ENCODE measurements at places on chromosomes 4 and X.
A peak's percentile ranks its signal among the peaks of the same experiment; 100 is the strongest.

- DNase-seq = no peak
Measured at GRCh38 chrX:153491351-153491914, 3.3 kb upstream of the BGN start.

- DNase-seq = no peak
Measured at GRCh38 chr4:139461022-139461628, 7.2 kb downstream of the RAB33B start.

DNA sequence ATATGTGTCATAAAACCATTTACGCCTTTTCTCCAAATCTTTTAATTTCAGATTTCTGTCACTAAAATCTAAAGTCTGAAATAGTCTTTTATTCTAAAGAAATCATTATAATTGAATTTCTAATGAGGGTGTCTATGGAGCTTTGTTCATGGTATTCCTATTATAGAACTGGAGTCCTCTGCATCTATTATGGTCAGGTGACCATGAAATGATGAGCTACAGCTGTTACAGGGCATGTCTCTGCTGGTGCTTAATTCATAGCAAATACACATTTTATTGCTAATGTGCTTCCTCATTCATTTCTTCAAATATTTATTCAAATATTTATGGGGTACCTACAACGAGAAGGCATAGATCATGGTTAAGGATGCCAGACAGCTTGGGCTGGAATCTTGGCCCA, 126.1 kb downstream of the NAA11 start:
- DNase-seq = no peak

DNA sequence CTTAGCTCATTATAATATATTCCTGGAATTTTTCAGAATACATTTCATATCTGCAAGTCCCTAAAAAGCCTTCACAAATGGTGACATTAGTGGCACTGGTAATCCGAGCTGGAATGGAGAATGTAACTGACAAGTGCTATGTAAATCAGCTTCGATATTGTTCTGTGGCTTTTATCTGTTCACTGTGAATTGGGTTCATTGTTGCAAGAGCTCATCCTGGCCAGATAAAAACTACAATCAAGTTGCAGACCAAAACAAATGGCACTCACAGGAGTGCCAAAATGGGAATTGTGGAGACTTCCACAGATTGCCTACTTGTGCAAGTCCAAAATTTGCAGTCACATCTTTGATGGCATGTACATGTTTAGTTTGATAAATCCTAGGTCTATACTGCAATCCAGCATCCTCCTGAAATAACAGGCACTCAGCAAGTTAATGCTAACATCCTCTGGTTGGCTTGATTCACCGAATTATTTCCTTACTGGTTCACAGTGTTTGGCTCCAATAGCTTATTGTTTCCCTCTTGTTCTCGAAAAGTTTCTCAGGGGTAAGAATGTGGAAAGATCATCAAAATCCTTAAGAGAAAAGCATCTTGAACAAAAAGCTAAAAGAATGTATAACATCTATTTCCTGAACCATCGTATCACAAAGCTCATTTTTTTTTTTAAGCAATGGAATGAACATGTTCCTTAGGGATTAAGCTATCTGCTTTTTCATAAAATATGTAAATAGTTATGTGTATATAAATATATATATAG, 904.9 kb downstream of the CENPC start:
- no peak for DNase-seq

- DNase-seq = no peak
Measured at GRCh38 chr4:158965226-158965625, 137.7 kb upstream of the RAPGEF2 start.

DNA sequence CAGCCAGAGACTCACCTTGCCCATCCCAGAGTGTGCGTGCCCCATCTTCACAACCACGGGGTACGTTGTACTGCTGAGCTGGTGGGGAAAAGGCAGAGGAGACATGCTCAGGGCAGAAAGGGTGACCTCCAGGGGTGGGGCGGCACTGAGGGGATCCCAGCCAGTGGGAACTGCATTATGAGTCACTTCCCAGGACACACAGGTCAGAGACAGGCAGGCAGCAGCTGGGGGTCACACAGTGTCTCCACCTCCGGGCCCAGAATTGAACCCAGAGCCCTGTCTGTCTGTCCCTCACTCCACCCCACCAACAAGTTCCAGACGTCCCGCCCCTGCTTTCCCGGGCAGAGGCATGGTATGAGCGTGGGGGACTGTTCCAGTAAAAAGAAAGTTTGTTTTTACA, 4.8 kb upstream of the TIMP1 start:
- no peak for DNase-seq

GRCh38 chr4:118821590-118822293, 14.2 kb downstream of the SEC24D start:
- DNase-seq = no peak

DNA sequence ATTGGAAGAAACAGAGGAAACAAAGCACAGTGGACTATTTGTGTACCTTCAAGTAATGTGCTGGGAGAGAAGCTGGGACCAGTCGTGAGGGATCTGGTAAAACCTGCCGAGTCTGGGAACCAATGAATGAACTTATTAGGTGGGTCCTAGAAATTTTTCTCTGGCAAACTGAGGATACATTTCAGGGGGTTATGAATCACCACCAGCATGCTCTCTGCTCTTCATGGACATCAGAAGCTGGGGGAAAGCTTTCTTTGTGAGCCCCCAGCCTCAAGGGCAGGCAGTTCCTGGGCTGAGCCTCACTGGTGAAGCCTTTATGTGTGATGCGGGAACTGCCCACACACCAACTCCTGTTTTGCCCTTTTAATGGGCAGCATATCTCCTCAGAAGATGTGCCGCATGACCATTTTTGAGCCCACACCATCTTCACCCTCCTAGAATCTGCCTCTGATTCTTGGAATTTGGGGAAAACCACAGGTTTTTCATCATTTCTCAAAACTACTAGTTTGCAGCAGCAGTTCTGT, 95.4 kb upstream of the ENPP6 start:
- no peak for DNase-seq

- DNase-seq = no peak
Measured at GRCh38 chr4:92529510-92529909, 225.7 kb downstream of the GRID2 start.

GRCh38 chr4:110867251-110867960, 244.5 kb upstream of the PITX2 start:
- no peak for DNase-seq

- DNase-seq = no peak
Measured at GRCh38 chr4:3067473-3068001, 6.8 kb downstream of the HTT-AS start.

- peak; percentile 32 for DNase-seq
Measured at GRCh38 chrX:56564164-56564885, 898 bp downstream of the UBQLN2 start.

DNA sequence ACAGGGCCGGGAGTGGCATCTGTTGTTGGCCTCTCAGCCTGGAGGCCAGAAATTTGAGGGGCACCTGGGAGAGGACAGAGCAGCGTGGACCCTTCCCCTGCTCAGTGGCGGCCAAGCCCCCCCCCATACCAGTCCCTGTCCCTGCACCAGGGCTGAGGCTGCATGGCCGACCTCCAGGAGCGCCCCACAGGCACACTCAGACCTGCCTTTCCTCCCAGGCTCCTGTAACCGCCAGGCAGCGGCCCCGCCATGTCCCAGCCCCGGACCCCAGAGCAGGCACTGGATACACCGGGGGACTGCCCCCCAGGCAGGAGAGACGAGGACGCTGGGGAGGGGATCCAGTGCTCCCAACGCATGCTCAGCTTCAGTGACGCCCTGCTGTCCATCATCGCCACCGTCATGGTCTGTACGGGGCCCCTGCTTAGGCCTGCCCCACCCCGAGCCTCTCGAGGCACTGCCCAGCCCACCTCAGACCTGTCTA, 15.3 kb downstream of the TMEM175 start:
- no peak for DNase-seq

DNA sequence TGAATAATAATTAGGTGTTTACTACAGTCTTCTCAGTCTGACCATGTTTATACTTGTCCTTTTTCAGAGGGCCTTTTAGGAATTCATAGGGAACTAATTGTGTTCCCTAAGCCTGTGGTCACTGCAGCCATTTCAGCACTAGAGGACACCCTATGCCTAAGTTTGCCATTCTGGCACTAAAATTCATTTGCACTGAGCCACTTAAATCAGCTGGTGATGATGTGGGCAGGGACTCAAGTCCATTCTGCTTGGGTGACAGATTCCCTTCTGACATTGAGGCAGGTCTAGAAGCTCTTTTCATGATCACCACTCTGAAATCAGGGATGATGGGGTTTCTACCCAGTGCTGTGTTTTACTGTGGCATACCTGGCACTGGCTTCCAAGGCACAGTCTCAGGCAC, 1178.9 kb upstream of the DIAPH2 start:
- DNase-seq = no peak

- no peak for DNase-seq
Measured at GRCh38 chrX:121161501-121161933, 114.1 kb downstream of the GLUD2 start.

- DNase-seq = no peak
Measured at GRCh38 chr4:146165840-146166239, 9.7 kb upstream of the LSM6 start.

DNA sequence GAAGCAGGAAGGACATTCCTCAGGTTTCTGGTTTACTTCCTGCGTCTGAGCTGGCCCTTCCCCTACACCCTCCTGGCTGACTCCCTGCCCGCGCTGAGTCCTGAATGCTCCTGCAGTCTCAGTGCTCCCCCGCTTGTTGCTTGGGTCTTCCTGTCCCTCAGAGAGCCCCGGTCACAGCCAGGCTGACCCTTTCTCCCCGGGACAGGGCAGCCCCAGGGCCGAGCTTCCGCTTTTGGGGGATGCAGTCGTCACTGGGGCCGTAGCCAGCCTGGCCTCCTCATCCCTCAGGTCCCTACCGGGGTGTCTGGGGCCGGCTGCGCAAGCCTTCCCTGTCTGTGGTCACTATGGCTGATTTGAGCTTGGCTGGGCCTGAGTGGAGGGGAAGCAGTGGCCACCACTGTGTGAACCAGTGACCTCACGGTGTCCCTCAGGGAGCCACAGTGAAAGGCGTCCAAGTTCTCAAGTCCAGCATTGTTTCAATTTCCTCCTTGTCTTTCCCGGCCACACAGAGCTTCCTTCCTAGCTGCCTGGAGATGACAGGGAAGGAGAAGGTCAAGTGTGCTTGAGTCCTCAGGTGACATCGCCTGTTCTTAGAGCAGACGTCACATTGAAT, 34.1 kb upstream of the ASMTL start:
- DNase-seq = peak; percentile 17

DNA sequence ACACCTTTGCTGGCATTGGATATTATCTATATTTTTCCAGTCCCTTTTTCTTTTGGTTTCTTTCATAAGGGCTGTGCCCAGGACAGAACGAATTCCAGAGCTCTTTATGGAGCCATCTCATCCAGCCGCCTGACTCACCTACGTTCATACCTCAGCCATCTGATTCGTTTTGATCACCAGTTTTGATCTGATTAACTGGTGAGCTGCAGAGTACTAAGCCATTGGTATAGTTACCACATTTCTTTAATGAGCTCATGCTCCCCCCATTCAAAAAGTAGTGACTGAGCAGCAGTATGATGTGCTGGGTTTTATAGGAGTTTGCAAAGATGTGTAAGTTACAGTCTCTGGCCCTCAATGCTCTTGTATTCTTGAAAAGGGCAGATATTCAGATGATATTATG, 43.0 kb upstream of the CDKN2AIP start:
- DNase-seq = no peak

All from activated T-cell treated with anti-CD3 and anti-CD28 coated beads, Interleukin-2, amount 50 U/mL, for 1 hour (primary cell).